Amniotic epithelial cell (primary cell): ENCODE measurements at places on chromosomes 2 and 18.

DNA sequence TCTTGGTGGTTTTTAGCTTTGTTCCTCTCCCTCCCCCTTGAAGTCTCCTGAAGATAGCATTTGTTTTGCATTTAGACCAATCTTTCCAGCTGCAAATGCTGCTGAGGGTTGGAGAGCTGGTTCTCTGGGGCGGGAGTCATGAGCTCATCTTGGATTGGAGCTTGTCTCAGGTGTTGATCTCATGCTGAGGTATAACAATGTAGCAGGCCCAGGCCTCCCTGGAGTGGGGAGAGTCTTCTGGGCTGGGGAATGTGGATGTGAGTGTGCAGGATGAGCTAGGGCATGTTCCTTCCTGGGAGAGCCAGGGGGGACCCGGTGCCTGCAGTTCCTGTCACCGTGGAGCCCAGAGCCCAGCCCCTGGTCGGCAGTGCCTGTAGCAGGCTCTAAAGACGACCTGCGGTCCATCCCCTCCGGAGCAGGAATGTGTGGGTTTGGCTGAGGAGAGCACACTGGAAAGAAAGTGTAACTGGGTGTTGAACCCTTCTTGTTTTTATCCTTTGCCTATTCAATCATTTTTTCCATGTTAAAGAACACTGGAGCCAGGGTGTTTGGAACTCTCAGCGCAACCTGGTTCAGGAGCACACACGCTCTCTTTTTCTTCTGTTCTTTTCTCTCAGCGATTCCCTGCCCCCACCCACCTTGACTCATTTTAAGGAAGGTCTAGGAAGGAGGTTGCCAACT lies 2.7 kb downstream of the ZNF532 start:
- DNase-seq = no peak

GRCh38 chr2:240240017-240240734 lies 99.7 kb upstream of the OTOS start:
- DNase-seq = no peak

DNA sequence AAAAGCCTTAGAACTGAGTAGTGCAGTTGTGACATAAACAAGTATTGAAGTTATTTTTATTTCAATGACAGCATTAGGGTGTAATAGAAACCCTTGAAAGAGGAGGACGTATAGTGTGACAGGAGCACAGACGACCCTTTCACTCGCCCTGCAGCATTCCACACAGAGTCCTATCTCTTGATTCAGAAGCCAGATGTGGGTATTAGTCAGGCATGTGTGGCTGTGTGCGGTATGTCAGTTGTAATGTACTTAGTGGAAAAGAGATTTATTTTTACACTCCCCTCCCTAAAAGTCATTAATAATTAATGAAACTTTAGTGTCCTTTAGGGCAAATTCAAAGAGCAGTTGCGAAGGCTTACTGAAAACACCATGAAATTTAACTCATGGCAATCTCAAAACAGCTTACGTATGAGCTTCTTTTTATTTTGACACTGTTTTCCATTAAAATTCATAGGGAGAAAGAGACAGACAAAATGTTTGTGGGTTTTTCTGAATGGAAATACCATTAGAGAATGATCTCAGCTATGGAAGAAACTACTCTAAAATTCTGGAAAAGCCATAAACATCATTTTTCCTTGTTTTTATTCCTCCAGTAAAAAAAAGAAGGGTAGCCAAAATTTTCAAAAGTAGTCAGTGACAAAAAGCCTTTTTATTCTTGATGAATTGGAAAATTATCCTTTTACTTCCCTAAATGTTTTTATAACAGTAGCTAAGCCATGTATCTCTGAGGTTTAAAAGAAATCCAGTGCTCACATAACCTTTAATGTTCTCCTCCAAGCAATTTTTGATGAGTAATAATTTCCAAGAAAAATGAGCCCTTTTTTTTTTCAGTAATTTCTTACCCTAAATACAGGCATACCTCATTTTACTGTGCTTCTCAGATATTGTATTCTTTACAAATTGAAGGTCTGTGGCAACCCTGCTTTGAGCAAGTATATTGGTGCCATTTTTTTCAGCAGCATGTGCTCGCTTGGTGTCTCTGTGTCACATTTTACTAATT lies 84.0 kb upstream of the DSEL start:
- DNase-seq = peak; percentile 75

DNA sequence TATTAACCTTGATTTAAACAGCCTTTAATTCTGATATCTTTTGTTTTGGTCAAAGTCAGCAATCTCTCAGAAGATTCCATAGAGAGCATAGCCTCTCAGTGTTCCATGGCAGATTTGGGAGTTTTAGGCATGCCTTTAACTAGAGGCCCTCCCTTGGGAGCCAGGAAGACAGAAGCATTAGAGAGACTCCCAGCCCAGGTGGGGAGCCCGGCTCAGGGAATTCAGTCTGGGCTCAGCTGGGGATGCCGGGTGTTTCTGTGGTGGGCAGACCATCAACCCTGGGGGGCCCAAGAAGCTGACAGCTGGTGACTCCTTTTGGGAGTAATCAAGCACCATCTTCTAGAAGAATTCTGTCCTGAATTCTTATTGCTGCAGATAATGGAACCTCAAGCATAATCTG lies 99.7 kb upstream of the CELF4 start:
- no peak for DNase-seq

DNA sequence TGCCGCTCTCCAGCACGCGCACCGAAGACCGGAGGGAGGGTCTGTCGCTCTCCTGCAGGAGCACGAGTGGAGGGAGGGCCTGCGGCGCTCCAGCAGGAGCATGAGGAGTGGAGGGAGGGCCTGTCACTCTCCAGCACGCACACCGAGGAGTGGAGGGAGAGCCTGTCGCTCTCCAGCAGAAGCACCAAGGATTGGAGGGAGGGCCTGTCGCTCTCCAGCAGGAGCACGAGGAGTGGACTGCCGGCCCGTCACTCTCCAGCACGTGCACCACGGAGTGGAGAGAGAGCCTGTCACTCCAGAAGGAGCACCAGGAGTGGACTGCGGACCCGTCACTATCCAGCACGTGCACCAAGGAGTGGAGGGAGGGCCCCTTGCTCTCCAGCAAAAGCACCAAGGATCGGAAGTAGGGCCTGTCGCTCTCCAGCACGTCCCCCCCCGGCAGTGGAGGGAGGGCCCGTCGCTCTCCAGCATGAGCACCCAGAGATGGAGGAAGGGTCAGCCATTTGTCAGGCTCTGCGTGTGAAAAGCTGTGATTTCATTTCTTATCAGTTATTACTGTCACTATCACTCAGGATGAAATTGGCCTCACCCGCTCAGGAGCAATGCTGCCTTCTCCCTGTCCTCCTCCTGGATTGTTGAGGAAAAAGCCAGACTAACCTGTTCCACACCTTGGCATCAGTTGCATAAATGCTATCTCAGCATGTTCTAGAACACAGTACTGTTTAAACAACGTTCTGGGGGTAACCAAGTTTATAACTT lies 35.9 kb downstream of the ADI1 start:
- peak; percentile 37 for DNase-seq

DNA sequence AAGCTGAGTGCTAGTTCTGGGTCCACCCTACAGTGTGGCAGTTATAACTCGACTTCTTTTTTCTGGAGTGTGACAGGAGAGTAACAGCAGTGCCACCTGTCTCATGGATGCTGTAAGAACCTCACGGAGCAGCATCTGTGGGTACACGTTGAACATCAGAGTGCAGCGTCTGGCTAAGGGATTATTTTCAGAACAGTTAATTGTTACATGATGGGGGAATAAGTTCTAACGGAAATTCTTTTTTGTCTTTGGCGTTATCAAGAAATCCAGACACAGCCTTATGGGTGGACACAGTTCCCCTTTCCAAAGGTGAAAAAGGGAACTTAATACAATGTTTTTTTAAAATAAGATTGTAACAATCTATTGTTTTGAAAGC lies 28.3 kb upstream of the TOGARAM2 start:
- no peak for DNase-seq

GRCh38 chr18:24400587-24400986 lies 3.0 kb upstream of the OSBPL1A start:
- DNase-seq = peak; percentile 22

- no peak for DNase-seq
Measured at GRCh38 chr2:9220201-9220600, 13.6 kb downstream of the ASAP2 start.

DNA sequence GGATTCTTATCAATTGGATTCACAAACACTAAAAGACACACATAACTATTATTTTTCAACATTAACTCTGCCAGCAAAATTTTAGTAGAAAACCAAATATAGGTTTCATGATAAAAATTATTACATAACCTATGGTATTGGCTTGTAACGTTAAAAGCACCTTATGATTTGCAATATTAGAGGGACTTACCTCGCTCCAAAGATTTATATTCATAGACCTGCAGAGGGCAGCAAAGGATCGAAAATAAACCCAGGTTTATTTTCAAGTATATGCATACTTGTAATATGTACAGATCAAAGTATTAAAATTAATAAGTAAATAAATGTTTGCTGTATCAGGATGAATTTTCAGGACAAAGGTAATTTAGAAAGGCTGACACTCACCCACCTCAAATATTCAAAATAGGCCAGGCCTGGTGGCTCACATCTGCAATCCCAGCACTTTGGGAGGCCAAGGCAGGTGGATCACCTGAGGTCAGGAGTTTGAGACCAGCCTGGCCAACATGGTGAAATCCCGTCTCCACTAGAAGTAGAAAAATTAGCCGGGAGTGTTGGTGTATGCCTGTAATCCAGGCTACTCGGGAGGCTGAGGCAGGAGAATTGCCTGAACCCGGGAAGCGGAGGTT lies 45.3 kb downstream of the LRPPRC start:
- peak; percentile 48 for DNase-seq

GRCh38 chr2:235506291-235506996 lies 12.6 kb downstream of the AGAP1 start:
- DNase-seq = no peak

- peak; percentile 18 for DNase-seq
Measured at GRCh38 chr18:8969639-8970390, 132.7 kb upstream of the NDUFV2 start.

DNA sequence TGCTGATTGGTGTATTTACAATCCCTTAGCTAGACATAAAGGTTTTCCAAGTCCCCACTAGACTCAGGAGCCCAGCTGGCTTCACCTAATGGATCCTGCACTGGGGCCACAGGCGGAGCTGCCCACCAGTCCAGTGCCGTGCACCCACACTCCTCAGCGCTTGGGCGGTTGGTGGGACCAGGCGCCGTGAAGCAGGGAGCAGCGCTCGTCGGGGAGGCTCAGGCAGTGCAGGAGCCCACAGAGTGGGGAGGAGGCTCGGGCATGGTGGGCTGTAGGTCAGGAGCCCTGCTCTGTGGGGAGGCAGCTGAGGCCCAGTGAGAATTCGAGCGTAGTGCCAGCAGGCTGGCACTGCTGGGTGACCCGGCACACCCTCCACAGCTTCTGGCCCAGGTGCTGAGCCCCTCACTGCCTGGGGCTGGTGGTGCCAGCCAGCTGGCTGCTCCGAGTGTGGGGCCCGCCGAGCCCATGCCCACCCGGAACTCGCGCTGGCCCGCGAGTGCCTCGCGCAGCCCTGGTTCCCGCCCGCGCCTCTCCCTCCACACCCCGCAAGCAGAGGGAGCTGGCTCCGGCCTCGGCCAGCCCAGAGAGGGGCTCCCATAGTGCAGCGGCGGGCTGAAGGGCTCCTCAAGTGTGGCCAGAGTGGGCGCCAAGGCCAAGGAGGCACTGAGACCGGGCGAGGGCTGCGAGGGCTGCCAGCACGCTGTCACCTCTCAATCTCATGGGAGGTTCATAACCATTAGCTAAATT lies 475.6 kb upstream of the DCC start:
- no peak for DNase-seq

DNA sequence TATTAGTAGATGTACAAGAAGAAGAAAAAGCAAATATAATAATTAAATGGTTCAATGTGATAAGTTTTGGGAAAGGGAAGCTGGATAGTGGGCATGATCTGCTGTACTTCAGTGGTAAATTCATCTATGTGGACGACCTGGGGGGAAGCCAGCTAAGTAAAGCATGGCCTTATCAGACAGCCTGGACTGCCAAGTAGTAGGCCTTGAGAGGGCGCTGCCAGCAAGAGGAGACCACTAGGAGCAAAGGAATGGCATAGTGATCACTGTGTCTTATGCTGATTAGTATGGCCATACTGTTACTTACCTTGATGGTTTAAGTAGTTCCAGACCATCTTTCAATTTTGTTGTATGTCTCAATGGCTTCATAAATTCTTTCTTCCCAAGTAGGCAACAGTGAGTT lies 287.6 kb downstream of the SETBP1 start:
- DNase-seq = no peak

DNA sequence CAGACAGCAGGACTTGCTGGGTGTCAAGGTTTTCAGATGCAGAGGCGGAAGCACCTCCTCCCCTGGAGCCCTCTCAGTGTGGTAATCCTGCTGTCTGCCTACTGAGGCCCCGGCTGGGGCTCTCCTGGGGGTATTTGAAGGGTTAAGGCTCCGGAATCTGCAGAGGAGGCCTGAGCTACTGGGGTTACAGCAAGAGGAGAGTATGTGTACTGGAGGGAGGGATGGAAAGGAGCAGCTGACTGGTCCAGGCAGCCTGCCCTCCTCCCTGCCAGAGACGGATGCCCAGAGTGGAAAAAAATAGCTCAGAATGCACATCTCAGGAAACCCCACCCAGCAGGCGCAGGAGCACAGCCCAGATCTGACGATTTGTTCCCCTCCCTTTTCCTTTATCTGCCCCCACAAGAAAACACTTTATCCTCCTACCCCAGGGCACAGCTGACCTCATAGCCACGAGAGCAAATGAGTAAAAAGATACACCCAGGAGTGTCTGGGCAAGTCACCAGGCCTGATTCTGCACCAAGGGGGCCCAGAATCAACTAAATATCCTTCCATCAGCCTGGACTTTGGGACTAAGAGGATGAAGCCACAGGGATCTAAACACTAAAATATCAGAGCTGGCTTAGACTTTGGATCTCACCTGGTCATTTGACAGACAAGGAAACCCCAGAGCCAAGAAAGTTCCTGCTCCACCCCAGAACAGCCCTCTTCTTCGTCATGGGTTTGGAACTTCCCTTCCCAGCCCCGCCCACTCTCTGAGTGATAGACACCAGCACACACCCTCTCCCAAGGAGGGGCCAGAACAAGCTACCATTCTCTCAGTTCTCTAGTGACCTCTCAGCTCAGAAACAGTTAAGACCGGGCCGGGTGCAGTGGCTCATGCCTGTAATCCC lies 5.5 kb downstream of the TMBIM1 start:
- peak; percentile 99 for DNase-seq
